Stimulated activated CD8-positive, alpha-beta memory T cell treated with anti-CD3 and anti-CD28 coated beads, Interleukin-2, amount 100 ng/mL, for 1 hour (primary cell): ENCODE measurements at places on chromosomes 1 and 21.

DNA sequence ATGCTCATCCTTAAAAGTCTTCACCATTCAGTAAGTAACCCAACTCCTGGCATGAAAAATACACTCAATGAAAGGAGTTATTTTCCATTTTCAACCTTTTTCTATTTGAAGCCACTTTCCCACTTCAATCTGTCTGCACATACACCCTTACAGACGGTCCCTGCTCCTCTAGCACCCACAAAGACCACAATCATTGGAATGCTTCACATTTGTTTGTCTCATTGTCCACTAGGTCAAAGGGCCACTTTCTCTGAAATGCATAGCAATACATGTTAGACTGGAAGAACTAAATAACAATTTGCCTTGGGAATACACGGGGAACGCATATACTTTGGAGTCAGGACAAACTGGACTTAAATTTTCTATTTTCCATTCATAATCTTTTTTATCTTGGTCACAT lies 487.1 kb upstream of the C1orf87 start:
- DNase-seq, result no peak

DNA sequence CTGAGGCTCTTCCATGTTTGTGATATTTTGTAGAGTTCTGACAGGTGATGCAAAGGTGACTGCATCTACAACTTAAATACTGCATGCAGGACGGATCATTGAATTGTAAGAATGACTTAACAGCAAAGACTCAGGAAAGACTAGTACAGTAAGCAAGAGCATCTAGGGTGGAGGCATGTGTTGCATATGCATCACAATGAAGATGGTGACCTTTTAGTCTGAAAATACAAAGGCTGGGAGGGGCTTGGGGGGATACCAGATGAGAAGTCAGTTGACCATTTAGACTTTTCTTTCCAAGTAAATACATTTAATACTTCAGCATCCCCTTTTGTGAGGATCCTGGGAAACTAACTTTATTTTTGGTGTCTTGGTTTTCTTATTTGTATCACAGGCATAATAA lies 145.5 kb downstream of the NUF2 start:
- DNase-seq, result no peak

DNA sequence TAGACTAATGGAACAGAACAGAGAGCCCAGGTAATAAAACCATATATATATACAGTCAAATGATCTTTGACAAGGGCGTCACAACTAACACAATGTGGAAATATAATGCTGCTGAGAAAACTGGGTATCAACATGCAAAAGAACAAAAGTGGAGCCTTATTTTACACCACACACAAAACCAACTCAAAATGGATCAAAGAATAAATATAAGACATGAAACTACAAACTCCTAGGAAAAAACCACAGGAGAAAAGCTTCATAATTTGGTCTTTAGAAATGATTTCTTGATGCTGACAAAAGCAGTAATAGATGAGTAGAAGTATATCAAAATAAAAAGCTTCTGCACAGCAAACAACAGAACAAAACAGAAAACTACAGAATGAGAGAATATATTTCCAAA lies 192.2 kb downstream of the AKT3 start:
- no peak for DNase-seq

DNA sequence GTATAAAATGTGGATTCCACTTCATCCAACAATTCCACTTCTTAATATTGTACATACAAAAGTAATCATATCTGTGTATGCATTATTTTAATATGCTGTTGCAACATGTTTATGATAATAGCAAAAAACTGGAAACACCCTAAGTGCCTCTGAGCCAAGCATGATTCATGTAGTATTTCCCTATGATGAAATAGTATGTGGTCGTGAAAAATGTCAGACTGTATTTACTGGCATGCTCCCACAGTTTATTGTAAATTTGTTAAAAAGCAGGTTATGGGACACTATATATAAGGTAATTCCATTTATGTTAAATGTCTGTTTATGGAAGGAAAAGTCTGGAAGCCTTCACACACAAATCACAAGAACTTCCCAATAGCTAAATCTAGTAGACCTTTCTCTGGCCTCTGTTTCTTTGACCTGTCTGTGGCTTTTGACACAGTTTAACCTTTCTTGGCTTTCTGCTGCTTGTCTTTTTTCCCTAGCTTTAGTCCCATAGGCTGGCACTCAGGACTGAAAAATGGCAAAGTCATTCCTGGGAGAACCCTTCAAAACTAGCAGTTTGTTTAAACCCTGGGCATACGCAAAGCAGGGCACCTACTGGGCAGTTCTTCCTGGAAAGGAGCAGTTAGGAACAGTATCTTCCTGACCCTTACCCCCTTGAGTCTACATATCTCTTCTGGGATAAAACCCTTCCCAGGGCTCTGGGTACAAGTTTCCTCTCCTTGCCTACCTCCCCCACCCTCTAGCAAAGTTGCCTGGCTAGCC lies 65.4 kb upstream of the ARTN start:
- DNase-seq, result no peak

DNA sequence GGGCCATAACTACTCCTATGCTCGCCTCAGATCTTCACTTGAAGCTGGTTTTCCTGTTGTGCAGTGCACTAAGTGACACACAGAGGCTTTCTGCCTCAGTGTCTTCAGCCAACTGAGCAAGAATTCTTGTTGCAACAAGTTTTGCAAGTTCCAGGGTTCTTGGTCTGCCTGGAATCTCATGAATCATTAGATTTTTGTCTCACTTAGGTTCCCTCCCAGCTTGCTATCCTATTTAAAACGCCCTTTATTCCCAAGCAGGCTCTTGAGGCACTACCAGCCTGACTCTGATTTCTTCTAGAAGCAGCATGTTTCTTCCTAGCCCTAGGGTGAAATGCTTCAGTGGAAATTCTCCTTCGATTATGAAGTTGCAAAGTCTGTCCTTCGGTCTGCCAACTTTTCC lies 158.8 kb downstream of the C1orf21 start:
- no peak for DNase-seq

GRCh38 chr1:183830389-183830788 lies 25.5 kb downstream of the RGL1 start:
- no peak for DNase-seq

DNA sequence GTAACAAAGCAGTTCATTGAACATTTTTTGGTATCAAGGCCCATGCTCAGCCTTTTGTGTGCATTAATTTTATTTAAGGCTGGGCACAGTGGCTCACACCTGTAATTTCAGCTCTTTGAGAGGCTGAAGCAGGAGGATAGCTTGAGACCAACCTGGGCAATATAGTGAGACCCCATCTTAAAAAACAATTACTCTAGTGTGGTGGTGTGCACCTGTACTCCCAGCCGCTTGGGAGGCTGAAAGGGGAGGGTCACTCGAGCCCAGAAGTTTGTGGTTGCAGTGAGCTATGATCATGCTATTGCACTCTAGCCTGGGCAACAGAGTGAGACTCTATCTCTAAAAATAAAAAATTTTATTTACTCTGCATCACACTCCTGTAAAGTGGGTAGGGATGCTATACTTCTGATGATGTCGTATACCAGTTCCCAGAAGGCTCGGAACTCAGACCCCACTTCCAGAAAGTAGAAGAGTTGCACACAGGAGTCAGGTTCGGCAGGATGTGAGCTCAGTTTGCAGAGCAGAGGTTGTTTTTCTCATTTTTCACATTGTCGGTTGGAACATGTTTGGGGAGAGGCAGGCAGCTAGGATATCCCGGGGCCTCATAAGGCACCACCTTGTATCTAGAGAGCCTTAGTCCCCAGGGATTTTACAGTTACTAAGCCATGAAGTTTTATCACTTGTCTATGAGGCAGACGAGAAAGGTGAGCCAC lies 144.6 kb downstream of the GALNT2 start:
- no peak for DNase-seq

DNA sequence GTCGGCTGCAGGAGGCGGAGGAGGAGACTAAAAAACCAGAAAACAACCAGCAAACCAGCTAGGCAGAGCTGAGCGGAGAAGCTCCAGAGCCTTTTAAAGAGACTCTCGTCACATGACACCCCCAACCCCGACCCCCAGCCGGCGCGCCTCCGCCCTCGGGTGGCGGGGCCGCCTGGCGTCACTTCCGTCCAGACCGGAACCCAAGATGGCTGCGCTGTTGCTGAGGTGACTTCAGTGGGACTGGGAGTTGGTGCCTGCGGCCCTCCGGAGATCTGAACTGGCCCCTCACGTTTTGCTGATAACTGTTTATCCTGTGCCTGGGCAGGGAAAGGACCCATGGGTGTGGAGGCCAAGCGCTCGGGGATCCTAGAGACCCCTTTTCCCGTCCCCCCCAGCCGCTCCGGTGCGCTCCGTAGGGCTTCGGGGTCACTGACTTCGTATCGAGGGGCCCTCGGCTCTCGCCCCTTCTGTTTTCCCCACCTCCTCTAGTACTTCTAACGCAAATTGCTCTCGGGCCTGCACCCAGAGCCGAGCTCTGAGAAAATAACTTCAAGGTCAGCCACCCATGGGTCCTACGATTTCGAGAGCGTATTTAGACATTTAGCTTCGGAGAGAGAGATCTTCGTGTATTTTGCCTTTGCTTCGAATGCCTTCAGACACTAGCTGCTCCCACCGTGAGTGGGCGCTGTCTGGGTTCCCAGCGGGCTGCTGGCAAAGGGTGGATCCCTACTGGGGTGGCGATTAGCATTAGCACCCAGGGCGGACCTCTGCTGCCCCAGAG lies at the start of gene SDHC:
TSS of gene SDHC (plus strand) at position 181 of the 781 bp plus-strand sequence. CDS start at position 206, 25 bp downstream.
- DNase-seq, result peak; percentile 82

GRCh38 chr21:37220433-37220980 lies 46.6 kb downstream of the VPS26C start:
- no peak for DNase-seq

DNA sequence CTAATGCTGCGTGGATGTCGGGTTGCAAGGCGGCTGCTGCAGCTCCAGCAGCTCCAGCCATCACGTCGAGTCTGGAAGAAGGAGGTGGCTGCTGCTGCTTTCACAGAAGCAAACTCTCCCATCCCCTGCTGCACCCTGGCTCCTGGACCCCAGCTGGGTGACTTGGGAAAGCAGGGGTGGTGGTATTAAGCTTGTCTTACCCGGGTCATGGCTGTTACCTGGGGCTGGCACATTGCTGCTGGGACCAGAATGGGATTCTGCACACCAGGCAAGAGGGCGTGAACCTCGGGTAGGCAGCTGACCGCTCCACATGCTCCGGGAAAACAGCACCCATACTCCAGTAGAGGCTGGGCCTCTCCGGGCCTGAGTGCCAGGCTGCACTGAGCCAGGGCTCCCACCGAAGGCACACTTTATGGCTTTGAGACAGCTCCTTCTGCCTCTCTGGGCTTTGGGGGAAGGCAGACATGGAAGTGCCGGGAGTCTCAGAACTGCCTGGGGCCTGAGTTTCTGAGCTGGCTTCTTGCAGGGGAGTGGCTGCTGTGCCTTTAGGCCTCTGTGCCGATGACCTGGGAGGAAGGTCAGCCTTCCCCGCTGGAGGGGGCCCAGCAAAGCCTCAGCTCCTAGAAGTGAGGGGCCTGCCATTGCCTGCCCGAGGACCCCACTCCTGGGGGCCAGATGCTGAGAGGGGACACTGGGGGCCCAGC lies 1.2 kb downstream of the SMIM1 start:
- no peak for DNase-seq

DNA sequence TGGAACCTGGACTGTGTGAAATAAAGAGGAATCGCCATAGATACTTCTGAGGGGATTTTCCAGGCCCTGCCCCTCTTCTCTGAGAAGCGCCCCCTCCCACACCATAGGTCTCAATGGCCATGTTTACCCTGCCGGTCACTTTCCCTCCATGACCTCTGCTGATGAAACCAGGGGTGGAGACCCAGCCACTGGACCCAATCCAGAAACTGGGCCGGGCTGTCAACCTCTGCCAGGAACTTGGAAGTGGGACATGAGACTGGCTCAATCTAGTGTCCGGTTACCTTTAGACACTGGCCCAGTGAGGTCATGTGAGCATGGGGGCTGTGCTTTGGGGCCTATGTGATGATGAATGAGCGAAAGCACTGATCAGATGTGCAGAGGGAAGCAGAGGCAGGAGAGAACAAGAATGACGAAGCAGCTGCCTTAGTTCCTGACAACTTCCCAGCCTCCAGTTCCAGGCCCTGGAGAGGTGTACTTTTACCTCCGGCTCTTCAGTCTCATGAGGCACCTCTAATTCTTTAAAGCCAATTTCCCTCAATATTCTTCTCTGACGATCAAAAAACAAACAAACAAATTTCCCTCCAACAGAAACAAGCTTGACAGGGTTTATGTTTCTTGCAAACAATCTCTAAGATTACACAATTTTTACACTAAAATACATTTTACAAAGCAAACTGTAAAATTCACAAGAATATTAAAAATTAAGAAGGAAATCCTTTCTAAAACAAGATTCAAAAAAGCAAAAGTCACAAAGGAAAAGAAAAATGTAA lies 4.9 kb downstream of the ASAP3 start:
- no peak for DNase-seq

DNA sequence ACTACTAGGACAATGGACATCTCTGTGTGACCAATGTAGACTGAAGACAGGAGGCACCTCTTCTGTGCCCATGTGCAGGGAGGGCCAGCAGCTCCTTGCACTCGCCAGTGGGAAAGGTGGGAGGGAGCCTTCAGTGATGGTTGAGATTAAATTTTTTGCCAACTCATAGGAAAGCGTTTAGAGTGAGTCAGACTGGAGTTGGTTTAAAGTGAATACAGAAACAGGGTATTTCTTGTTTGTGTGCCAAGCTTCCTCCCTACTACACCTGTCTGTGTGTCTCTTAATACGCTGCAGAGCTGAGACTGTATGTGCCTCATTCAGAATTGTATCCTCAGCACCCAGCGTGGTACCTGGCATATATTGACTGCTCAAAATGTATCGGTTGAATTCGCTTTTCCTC lies 13.5 kb upstream of the COL16A1 start:
- DNase-seq, result no peak

DNA sequence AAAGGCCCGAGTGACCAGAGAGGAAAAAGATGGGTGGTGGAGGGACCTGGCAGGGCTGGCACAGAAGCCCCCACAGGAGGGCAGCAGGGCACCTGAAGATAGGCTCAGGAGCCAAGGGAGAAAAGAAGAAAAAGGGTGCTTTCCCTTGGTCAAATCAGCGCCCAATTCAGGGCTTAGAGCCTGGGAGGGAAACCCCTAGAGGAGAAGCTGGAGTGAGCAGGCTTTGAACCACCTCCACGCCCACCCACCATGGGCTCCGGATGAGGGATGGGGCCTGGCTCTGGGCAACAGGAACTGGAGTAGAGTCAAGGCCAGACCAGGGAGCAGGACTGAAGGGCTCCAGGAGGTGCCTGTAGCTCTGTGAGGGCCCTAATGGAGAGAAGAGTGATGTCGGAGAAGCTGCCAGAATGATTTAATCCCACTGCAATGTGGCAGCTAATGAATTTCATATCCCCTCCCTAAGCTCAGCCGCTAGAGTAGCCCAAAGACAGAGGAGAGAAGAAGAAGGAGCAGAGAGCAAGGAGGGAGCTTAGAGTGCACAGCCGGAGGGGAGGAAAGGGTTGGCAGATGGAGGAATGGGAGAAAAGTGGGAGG lies 12.0 kb upstream of the PRELP start:
- DNase-seq, result no peak

- no peak for DNase-seq
Measured at GRCh38 chr21:44286716-44287632, 1.3 kb downstream of the AIRE start.

DNA sequence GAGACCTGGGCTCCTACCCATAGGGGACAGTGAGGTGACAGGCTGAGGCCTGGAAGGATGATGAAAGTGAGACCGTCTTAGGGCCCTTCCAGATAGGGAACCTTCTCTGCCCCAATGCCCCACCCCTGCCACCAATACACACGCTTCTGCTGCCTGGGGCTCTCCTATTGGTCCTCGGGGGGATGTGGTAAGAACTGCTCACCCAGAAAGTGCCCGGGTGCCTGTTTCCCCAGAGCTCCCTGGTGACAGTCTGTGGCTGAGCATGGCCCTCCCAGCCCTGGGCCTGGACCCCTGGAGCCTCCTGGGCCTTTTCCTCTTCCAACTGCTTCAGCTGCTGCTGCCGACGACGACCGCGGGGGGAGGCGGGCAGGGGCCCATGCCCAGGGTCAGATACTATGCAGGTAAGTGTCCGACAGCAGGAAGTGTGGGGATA lies 948 bp downstream of the SEMA4A start:
- DNase-seq, result no peak

GRCh38 chr1:61873581-61873980 lies 131.3 kb downstream of the PATJ start:
- DNase-seq, result no peak
